Iris pigment epithelial cell (primary cell): ENCODE measurements at places on chromosomes 16 and 17.

DNA sequence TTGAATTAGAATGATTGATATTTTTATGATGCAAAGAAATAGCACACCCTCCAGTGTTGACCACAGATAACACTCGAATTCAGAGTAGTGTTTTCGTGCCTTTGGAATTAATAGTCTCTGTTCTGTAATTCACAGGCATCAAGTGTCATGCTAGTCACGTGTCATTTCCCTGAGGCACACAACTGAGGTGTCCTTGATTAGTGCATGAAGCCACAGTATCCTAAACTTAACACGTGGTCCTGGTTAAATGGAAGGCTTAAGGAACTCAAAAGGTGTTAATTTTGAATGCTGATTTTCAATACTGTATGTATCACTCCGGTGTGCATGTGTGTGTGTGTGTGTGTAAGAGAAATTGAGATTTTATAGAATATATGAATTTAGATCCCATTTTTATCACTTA lies 625.6 kb downstream of the TMEM114 start:
- DNase-seq = no peak

DNA sequence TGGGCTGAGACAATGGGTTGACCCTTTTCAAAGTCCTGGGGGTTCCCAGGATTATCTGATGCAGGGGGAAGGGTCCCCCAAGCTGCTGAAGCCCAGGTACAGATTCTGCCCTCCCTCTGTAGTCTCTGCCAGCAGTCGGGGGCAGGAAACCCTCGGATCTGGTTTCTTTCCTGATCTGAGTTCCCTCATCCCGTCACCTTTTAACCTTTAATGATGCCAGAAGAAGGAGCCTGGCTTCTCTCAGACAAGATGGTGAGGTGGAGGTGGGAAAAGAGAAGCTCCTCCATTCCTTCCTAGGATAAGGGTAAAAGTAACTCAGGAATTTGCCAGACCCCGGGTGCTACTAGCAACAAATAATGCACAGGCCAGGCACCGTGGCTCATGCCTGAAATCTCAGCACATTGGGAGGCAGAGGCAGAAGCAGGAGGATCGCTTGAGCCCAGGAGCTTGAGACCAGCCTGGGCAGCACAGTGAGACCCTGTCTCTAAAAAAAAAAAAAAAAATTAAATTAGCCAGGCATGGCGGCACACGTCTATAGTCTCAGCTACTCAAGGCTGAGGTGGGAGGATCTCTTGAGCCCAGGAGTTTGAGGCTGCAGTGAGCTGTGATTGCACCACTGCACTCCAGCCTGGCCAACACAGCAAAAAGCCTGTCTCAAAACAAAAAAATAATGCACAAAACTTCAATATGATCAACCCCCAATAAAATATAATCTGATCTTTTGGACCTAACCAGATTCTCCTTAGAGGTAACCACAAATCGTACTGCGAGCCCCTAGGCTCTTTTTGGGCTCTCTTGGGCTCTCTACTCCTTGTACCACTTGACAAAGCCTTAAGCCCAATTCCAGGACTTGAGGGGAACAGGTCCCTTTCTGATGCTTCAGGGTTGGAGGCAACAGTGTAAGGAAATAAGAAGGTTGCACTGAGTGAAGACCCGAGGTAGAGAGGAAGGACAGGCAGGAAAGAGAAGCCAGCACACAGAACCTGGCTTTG lies 5.7 kb downstream of the CDC42EP4 start:
- no peak for DNase-seq

DNA sequence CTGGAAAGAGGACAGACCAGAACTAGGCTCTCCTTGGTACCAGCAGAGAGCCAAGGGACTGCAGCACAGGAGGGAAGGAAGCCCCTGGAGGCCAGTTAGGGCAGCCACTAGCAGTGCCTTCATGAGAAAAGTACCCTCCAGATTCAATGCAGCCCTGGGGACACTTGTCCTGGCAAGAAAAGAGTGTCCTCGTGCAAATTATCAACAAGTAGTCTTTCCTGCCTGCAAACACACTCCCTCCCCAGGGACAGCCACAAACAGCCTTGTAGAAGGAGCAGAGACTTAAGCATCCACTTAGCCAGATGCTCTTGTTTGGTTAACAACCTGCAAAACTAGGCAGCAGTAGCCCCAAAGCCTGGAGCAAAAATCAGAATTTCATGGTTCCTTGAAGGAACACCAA lies 24.3 kb downstream of the CENPV start:
- DNase-seq = no peak

GRCh38 chr17:2414446-2415064 lies 13.7 kb upstream of the MNT start:
- DNase-seq = no peak

- DNase-seq = peak; percentile 99
Observed at GRCh38 chr17:39461113-39461925, at the start of gene CDK12. Gene CDK12, plus strand, starts transcription at chr17:39461486. Its CDS starts 586 bp downstream, at chr17:39462072.

DNA sequence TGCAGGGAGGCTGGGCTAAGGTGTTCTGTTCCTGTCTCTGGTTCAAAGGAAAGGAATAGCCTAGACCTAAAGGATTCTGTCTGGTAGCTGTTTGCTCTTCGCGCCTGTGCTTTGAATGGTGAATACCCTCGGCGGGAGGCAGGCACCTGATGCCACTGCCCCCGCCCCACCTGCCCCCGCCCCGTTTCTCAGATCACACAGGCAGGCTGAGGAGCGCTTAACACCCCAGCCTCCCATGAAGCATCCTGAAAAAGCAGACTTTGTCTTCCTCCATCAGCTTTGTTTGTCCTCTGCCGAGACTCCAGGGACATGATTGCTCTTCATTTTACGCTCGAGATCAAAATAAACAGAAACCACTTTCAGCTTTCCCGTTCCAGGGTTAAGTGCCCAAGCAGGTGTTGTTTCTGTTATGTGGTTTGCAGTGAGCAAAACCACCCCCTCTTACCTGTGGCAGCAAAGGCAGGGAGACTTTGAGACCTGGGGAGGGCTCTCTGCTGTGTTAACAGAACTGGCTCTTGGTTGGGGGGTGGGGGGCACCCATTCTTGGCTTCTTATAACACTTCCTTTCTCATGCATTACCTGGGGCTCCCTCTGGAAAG lies 452.1 kb downstream of the WWOX start:
- DNase-seq = no peak

- no peak for DNase-seq
Observed at GRCh38 chr17:6632530-6632929, 8.0 kb downstream of the KIAA0753 start.

GRCh38 chr16:57239107-57239506 lies 6.0 kb upstream of the ARL2BP start:
- no peak for DNase-seq

DNA sequence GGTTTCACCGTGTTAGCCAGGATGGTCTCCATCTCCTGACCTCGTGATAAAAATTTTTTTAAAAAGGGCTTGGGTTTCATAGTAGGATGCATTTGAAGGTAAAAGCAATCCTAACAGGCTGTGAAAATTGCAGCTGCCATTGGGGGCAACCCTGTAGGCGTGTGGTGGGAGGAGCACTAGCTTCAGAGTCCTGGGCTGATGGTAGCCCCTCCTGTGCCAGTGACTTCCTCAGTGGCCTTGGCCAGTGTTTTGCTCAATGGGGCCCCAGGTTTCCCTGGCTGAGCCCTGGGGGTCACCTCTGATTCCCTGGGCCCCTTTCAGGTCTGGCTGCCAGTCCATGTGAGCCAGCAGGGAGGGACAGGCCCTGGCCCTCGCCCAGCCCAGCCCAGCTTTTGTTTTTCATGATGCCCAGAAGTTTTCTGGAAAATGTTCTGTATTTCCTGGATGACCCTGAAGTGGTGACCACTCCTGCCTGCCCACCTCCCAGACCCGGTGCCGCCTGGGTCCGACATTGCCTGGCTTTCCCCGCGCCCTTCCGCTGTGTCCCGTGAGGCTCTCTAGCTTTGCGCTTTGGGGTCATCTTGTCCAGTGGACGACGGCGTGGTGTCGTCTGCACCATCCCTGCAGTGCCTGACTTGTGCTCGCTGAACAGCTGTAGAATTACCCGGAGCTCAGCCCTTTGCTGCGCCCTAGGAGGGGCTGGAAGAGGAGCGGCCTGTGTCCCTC lies 9.4 kb downstream of the MGRN1 start:
- DNase-seq = no peak

GRCh38 chr16:74563828-74564263 lies 43.1 kb downstream of the GLG1 start:
- peak; percentile 75 for DNase-seq

- peak; percentile 56 for DNase-seq
Observed at GRCh38 chr17:9115214-9116191, 94.2 kb downstream of the NTN1 start.

DNA sequence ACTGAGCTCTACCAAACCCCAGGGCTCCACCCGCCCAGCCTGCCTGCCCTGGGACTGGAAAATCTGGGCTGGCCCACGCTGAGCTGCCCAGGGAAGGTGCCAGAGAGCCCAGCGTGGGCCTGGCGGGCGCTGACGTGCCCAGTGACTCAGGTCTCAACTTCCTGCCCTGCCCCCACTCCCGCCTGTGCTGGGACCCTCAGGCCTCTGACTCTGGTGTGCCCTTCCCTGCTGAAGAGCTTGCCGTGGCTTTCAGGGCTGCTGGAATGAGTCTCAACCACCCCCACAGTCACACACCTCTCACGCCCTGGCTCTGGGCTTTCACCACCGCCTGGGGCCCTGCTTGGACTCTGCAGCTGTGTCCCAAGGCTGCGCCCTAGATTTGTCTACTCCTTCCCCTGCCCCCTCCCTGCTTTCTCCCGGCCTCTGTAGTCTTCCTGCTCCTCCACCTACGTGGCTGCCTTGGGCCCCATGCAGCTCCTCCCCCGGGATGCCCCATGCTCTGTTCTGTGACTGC lies 10.4 kb downstream of the LLGL1 start:
- peak; percentile 47 for DNase-seq

DNA sequence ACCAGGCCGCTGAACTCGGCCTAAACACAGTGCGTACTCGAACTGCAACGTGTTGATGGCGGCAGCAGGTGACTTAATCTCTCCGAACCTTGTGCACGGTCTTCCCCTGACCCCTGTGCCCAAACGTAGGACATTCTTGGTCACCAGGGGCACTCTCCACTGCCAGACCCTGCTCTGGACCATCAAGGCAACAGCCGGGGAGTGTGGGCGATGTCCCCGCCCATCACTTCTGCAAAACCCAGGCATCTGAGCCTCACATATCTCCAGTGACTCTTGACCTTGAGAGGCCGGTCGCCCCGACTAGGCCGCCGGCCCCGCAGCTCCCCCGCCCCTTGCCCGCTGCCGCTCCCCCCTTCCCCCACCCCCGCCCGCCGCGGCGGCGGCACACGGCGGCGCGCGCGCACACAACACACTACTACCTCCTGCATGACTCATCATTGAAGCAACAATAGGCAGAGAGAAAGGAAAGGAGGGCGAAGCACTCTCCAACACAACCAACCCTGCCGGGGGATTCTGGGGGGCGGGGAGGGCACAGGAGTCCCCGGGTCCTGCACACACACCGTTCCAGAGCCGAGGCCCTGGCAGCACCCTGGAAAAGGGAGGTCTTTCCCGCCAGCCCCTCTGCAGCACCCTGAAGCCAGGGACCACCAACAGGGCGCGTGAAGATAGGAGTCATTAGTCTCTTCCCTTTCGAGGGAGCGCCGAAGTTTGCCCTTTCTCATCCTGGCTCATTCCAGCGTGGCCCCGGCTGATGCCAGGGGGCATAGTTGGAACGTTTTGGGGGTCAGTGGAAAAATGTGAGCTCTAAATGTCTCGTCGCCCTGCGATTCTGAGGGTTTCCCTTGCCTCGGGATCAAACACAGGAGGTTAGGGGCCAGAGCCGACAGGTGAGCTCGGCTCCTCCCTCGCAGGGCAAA lies 1.9 kb downstream of the MNT start:
- peak; percentile 79 for DNase-seq

DNA sequence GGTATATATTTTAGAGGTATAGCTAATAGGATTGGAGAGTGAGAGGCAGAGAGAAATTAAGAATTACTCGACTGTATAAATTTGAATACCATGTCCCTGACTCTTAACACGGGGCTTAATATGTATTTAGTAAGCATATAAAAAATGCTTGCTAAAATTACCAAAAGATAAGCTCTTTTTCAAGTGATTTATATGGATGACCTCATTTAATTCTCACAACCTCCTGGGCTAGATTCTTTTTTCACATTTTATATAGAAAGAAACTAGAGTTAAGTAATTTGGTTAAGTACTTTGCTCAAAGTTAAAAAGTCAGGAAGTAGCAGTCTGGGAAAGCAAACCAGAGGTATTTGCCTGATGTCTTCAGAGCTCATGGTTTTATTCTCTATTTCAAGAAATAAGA lies 963.5 kb upstream of the SOX9 start:
- DNase-seq = no peak

- DNase-seq = no peak
Observed at GRCh38 chr17:78601577-78602190, 24.5 kb upstream of the DNAH17 start.

DNA sequence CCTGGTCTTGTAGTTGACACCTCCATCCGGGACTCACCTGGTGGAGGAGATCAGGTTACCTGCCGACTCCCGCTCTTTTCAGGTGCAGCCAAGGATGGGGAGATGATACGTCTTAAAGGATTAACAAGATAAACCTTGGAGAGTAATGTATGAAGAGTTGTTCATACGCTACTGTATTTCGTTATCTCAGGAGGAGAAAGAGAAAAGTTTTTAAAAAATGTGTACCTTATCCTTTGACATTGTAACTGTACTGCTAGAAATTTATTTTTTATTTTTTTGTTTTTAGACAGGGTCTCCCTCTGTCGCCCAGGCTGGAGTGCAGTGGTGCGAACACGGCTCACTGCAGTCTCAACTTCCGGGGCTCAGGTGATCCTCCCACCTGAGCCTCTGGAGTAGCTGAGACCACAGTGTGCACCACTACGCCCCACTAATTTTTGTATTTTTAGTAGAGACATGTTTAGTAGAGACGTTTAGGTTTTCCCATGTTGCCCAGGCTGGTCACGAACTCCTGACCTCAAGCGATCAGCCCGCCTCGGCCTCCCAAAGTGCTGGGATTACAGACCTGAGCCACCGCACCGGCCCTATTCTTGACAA lies 764 bp upstream of the SMURF2 start:
- DNase-seq = no peak
